Central memory CD4-positive, alpha-beta T cell (primary cell): ENCODE measurements at places on chromosomes 16 and 17.

GRCh38 chr16:23893986-23894385 is 58.2 kb downstream of the PRKCB start:
- DNase-seq = no peak

GRCh38 chr17:65097110-65097509 is 40.1 kb upstream of the RGS9 start:
- DNase-seq = no peak

GRCh38 chr16:55222486-55222885 is 101.5 kb upstream of the IRX6 start:
- no peak for DNase-seq

DNA sequence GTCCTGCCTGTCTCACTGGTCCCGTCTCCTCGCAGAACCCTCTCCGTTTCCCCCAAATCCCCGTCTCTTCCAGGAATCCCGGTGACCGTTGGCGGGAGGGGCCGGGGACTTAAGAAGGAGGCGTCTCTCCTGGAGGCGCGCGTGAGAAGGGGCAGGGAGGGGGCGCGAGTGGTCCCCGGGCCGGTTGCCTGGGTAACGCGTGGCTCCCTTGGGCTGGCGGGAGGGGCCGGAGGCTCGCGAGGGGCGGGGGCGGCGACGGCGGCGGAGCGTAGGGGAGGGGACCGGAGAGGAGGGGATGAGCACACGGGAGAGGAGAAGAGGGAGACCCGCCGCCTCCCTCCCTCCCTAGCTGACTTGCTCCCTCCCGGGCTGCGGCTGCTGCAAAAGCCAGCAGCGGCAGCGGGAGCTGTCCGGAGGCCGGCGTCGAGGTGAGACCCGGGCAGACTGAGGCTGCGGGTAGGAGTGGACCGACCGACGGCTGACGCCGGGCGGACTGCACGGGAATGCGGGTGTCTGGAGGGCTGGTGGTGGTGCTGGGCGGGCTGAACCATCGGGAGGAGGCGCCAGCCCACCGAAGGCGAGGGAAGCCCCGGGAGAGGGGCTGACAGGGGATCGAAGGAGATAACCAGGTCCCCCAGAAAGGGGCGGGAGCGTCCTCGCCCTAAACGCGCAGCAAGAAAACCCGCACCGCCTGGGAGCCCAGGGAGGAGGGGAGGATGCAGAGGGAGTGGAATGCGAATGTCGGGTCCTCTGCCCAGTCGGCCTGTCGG is at the start of gene PRRT2:
Gene PRRT2, plus strand, starts transcription at position 298 of the 770 bp plus-strand sequence. CDS start 862 bp downstream, outside the sequence.
- DNase-seq = no peak

DNA sequence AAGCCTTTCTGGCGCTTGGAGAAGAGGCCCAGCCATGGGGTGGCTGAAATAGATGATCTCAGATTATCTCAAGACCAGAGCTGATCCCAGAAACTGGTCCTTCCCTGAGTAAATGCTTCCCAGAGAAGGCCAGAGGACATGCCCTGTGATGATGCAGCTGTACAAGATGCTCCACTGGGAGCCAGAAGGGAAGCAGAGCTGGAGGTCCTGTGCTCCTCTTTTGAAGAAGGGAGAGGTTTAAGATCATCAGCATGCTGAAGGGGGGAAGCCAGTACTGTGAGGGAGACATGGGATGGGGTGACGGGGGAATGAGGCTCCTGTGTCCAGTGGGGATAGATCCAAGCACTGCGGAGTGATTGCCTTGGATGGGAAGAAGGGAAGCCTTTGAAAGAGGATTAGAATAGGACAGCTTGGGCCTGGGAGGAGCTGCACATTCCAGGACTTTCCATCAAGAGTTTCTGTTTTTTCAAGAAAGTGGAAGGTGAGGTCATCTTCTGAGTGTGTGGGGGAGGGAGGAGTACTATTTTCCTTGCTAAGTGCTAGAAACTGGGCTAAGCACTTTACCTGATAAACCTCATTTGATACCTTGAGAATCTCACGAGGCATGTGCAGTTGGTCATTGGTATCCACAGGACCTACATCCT is 16.4 kb upstream of the ALOX15B start:
- DNase-seq = no peak
